ENCODE measurements at places on chromosomes 16 and 17.

DNA sequence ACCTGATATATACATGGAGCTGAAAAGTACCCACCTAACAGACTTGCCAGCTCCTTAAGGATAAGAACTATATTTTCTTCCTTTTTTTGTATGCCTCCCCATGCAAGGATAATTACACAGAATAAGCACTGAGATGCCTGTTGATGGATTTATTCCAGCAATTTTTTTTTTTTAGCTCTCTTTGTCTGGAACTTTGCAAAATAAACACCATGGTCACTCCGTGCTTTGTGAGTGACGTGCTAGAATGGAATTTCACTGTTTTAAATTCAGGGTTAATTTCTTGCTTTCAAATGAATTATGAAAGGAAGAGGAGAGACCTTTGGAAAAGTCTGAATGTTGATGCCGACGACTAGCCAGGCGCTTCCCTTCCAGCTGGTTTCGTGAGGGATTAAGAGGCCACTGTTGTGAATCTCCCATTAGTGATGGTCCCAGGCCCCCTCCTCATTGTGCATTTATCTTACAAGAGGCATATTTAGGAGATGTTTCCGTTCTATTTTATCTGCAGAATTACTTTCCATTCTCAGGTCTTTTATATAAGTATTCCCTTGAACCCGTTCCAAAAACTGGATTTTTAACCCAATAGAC, 529.1 kb downstream of the WWOX start:
- no peak for DNase-seq

GRCh38 chr16:72977127-72977526, 70.8 kb downstream of the ZFHX3 start:
- no peak for DNase-seq

- DNase-seq: no peak
These were observed 243.5 kb downstream of the FOXL1 start for GRCh38 chr16:86821895-86822294.

- DNase-seq: no peak
These were observed 3.4 kb downstream of the NAGPA start for GRCh38 chr16:5030251-5030870.

DNA sequence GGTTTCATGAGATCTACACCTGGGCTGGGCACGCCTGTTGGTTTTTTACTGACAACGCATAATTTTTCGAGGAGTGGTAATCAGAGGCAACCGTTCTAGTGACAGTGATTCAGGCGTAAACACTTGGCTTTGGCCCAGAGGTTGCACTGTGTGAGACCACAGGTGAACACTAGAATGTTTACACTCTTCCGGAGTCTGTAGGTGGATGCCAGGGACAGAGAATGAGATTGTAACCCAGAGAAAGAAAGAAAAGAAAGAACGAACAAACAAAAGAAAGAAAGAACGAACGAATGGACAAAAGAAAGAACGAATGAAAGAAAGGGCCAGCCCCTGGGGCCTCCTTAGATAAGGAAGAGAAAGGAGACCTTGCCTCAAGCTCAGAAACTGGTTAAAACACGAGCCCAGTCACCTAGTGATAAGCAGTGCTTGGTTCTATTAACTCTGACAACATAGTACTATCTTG, 113.2 kb downstream of the PRKCB start:
- DNase-seq: no peak

DNA sequence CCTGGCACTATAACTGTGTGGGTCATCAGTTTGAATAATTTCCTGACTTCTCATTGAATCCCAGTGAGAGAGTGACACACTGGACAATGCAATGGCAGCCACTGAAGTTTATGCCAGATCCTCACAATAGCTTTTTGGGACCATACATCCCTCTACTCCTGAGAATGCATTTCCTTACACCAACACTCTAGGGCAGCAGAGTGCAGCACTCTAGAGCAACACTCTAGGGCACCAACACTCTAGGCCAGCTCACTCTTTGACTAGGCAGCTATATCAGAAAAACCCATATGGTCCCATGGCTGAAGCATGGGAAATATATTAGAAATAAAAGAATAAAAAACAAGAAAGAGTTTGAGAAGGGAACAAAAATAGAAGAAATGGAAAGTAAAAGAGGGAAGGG, 309.2 kb downstream of the MAP2K6 start:
- no peak for DNase-seq

- DNase-seq: no peak
These were observed 61.9 kb upstream of the CIBAR2 start for GRCh38 chr16:85173981-85174751.

- DNase-seq: no peak
These were observed 10.9 kb downstream of the DYNC1LI2 start for GRCh38 chr16:66740533-66740932.

DNA sequence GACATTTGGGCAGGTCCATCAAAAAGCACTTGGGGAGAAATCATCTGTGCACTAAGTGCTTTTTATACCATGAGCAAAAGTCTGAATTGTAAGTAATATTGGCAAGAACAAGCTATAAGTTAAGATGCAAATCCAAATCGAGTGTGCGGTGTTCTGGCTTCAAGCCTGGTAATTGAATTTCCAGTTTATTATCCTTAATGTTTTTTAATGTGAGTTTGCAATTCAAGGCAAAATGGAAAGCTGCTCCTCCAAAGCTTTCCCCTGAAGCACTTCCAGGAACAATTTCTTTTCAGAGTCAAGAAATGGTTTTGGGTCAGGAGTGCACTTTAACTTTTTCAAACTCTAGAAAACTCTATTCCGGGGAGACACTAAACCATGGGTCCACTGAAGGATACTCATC, 445.7 kb downstream of the TOX3 start:
- peak; percentile 62 for DNase-seq

- DNase-seq: no peak
These were observed 191.9 kb downstream of the SLC39A11 start for GRCh38 chr17:72900654-72900971.

- DNase-seq: no peak
These were observed 8.6 kb upstream of the ACSF3 start for GRCh38 chr16:89084814-89085612.

DNA sequence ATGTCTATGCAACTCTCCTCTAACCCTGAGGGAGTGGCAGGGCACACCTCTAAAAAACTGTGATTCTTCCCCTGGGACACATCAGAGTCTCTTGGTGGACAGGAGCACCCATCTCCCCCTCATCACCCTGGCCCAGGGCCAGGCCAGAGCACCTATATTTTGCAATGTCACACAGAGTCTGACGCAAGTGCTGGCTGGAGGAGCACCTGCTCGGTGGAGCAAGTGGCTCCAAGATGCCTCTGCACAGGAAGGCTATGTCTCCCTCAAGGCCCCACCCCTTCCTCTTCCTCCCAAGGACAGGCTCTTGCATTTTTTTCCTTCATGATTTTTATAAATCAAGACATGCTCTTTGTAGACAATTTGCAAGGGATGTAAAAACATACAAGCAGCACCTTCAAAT, 13.3 kb downstream of the SNN start:
- DNase-seq: no peak

GRCh38 chr17:73210002-73210678, 17.3 kb downstream of the COG1 start:
- DNase-seq: no peak

DNA sequence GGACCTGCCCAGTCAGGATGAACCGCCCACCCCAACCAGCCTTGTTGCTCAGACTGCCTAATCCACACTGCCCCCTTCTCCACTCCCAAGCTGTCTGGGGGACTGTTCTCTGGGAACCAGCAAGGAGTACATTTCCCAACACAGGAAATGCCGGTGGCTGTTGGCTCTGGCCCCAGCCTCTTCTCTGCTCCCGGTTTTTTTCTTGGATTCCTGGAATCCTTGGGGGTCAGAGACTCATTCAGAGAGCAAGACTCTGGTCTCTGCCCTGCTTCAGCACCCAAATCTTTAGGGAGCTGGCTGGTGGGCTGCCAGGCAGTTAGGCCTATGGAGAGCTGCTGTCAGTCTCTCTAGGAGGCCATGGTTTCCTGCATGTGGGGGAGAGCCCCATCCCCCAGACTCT, 10.8 kb upstream of the MTMR4 start:
- no peak for DNase-seq

GRCh38 chr17:43314611-43315011, 80.8 kb upstream of the RNU2-1 start:
- no peak for DNase-seq

DNA sequence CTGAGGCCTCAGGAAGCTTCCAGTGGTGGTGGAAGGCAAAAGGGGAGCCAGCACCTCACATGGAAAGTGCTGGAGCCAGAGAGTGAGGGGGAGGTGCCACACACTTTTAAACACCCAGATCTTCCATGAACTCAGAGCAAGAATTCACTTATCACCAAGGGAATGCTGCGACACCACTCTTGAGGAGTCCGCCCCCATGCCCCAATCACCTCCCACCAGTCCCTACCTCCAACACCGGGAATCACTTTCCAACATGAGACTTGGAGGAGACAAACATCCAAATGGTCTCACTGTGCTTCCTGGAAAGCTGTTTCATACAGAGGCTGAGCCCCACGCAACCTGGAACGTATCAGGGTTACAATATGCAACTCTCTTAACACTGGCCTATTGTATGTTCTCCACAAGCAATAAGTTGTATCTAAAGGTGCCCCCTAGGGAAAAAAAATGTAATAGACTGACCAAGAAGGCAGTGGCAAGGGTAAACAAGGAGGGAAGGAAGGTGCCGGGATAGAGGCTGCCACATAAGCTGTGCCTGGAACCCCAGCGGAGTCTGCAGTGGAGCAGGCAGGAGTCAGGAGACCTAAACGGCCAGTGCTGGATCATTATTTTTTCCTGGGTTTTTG, 106.7 kb upstream of the FOXF1 start:
- no peak for DNase-seq

DNA sequence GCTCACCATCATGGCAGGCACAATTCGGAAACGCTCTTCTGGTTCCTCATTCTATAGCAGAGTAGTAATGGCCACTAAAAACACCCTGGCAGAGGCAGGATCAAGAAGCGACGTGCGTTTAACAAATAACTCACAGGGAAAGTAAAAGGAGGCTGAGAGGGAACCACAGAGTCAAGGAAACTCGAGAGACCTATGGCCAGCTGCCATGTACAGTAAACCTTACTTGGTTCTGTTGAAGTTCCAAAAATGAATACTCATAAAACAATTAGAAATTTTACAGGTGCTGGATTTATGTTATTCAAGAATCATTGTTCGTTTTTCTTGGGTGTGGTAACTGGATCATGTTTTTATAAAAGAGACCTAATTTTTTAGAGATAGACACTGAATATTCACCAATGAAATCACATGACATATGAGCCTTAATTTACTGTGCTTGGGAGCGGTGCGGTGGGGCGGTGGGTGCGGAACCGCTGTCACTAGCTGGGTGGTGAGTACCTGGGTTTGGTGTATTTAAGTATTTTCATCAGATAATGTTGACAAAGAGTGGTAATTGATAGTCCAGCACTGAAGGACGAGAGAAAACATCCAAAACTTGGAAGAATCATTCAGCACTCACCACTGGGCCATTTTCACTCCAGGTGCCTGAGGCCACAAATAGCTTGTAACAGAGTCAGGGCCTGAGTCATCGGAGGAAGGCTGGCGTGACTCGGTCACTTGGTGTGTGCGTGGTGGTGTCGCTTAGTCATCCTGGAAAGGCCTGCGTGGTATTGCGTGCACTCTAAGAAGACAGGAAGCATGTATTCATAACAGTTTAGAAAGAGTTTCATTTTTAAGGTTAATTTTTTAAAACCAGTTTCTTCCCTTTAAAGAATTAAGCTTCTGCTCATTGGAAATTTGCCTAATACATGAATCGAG, 135.4 kb upstream of the CHMP6 start:
- DNase-seq: no peak

DNA sequence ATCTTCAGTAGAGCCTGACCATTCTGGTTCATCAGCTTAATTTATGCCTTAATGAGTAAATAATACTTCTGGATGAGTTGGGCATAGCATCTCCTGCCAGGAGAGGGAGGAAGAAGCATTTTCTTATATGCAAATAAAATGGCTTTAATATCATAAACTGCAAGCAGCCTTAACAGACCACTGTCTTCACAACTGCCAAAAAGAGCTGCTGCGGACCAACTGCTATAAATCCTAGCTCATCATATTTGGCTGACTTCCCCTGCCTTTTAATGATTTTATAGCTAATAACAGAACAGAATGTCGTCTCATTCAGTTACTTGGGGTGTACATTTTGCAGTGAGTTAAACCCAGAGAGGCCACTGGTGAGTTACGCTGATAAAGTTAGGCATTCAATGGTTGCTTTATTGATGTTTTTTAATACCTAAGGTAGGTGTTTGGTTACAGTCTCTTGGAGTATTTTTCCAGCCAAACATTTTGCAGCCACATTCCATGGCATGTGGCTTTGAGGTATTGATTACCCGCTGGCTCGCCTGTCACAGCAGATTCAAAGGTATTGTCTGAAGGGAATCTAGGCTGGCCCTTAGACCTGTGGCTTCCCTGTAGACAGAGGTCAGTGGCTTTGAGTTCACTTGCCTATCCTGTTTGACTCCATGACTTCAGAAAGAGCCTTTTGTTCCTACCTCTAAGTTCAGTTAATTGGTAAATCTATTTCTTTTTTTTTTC, 16.4 kb downstream of the FAM20A start:
- DNase-seq: no peak

DNA sequence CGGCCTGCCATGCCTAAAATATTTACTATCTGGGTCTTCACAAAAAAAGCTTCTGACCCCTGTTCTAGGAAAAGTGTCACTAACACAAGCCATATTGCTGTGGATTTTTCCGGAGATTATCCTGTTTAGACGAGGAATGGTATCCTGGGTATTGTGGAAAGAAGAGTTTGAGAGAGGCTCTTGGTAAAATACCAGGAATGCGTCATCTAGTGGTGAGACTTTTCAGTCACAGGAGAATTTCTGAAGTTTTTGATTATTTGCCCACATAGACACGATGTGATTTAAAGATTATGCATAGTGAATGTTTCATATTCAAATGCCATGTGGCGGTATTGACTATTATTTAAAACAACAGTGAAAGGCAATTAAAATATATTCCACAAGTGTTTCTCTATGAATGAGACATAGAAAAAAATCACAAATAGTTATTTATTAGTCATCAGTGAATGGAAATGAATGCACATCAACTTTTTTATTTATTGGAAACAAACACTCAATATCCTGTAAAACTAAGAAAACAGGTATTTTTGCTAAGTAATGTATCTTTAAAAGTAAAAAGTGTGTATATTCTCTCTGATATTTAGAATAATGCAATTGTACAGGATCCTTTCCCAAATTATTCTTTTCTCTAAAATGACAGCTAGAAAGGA, 7.8 kb downstream of the KRT28 start:
- peak; percentile 61 for DNase-seq

- no peak for DNase-seq
These were observed 91.8 kb downstream of the KCNJ12 start for GRCh38 chr17:21467739-21468490.

DNA sequence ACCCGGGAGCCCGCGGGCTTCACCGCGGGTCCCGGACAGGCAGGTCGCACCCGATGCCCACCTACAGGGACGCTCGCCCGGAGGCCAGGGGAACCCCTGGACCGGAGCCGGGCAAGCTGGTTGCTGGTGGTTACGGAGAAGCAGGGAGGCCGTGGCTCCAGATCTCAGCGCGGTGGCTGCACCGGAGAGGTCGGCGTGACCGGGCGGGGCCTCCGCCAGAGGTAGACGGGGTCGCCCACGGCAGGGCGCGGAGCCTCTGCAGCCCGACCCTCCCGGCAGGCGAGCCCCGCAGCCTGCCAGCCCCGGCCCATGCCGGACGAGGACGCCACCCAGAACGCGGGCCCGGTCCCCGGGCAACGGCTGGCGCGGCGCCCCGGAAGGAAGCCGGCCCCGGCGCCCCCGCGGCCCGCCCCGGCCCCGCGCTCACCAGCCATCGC, 341 bp downstream of the PCYT2 start:
- DNase-seq: no peak

- no peak for DNase-seq
These were observed 33.9 kb upstream of the GCSH start for GRCh38 chr16:81130126-81130525.

Measured in hindlimb muscle (tissue), 1 donor.